Activated CD8-positive, alpha-beta memory T cell treated with anti-CD3 and anti-CD28 coated beads, Interleukin-2, amount 50 U/mL, for 4 hours (primary cell): ENCODE measurements at places on chromosomes 5 and 9.

GRCh38 chr9:90645721-90646120 lies 3.1 kb upstream of the DIRAS2 start:
- no peak for DNase-seq

DNA sequence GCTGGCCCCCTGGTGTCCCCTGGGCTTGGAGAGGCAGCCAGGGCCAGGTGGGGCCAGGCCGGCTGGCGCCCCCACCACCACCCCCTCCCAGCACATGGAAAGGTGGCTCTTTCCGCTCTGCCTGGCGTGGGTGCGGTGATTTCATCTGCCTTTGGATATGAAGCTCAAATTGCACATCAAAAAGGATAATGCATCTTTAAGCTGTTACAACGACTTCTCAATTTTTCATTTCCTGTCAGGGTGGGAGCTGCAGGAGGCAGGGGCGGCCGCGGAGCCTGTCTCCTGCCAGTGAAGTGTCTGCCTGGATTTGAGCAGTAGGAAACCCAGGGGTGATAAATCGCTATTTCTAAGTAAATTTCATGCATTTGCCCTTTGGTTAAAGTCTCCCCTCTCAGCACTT lies 169.2 kb upstream of the MVB12B start:
- DNase-seq, result no peak

GRCh38 chr9:129140397-129141065 lies 29.3 kb downstream of the PTPA start:
- DNase-seq, result no peak

DNA sequence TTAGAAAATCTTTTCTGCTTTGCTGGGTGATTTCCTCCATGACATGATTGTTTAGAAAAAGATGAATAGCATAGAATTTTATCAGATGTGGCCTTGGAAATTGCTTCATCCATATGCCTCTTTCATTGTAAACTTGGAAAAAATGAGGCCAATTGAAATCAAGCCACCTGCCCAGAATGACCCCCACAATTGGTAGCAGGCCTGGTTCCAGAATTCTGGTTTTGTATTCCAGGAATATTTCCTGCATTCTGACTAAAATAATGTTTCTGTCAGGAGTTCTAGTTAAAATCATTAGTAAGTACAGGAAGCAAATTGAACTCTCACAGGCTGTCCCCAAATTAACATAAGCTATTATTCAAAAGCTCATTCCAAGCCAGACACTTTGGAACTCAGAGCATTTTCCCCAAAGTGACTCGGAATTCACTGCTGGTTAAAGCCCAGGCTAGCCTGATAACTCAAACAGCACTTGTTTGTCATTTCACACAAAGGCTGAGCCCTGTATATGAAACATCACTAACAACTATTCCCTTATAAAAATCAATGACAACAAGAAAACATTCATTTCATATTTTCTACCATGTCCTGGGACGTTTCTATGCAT lies 75.1 kb upstream of the ADCY2 start:
- no peak for DNase-seq

DNA sequence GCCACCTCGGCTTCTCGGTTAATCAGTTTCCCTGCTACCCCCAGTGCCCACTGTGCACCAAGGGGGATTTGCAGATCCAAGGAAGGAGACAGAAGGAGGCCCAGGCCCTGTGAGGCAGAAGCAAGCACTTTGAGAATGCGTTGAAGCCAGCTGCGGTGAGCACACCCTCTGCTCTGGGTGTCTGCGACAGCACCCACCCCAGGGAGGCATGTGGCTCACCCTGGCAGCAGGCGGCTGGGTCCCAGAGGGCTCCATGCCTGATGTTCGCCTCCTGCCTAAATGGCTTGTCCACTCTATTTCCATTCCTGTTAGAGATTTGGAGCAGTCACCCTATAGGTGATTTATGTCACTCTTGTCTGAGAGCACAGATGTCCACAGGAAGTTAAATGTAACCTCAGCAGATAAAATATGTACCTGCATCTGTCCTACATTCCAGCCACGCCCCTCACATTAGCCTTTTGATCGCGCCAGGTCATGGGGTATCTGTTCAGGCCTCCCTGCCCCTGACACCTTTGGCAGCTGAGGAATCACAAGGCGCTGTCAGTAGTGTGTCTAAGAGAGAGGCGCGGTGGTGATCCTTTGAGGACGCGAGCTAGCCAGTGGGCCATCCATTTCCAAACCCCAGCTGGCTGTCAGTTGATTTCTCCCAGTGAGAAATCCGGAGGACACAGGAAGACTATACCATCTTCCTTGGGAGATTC lies 28.1 kb downstream of the PTGES2 start:
- no peak for DNase-seq

DNA sequence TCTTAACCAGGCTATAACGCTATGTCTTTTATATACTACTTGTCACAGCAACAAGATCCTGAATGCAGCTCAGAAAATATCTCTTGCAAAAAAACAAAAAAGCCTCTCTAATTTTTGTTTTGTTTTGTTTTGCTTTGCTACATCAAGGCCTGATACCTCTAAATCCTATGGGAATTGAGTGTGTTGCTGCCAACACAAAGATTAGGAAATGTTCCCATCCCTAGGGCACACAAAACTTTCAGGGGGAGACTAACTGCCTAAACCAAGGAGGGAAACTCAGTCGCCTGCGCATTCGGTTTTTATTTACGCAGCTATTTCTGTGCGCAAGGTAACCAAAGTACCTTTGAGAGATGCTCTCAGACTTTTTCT lies 1.7 kb downstream of the SSBP2 start:
- DNase-seq, result no peak

DNA sequence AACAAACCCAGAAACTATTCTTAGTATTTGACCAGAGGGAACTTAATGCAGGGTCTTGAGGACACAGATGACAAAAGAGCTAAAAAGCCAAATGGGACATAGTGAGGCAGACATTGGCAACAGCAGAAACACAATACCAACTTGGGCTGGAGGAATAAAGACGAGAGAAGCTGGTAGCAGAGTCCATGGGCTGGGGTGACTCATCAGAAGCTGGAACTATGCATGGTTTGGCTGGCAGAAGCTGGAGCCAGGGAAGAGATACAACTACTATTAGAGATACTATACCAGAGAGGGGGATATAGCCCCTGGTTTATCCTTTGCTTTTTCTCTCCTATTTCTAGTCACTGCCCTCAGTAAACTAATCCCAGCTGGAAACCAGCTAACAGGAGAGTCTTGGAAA lies 29.2 kb upstream of the DPYSL3 start:
- DNase-seq, result no peak

DNA sequence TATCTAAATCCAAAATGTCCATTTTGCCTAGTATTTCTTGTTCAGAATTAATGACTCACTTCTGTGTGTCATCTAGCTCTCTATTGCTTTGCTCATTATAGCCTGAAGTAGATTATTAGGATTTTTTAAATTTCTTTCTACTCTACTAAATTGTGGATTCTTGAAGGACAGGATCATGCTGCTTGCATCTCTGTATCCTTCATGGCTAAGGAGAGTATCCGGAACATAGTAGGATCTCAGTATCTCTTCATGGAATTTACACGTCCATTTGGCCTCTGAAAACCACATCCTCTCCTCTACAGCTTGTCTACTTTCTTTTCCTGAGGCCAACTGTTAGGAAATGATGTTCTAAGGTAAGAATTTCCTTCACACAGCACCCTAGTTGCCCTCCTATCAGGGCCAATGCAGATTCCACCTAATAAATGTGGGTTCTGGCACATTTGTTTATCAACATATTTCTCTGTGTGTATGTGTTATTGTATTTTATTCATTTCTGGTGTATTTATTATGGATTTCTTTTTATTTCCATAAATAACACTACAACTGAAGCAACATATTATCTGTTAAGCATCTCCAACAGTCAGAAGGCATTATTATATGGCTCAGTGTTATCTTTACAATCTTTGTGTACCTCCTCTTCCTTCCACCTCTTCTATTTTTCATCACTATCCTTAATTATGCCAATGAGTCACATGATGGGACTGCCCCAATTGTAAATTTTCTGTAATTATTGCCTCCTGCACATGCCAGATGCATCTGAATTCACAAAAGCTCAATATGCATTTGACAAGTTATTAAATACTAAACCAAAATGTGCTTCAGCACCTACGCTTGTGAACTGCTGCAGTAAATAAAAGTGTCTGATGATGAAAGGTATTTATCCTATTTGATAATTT lies 557.8 kb upstream of the TLE4 start:
- no peak for DNase-seq
